Substantia nigra (tissue), 51 donors: ENCODE measurements at places on chromosomes 3 and 15.

- no peak for DNase-seq
Observed at GRCh38 chr3:173913974-173914421, 516.5 kb downstream of the NLGN1 start.

DNA sequence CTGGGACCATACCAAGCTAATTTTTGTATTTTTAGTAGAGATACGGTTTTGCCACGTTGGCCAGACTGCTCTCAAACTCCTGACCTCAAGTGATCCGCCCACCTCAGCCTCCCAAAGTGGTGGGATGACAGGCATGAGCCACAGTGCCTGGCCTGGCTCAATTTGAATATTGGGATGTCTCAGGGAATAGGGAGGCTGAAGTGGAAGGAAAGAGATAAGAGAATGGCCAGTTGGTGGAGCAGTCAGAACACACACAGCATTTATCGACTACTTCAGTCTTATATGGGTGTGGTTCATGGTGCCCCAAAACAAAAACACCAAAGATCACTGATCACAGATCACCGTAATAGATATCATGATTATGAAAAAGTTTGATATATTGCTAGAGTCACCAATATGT lies 144.4 kb downstream of the GMNC start:
- no peak for DNase-seq

- no peak for DNase-seq
Observed at GRCh38 chr3:149473357-149474249, 894 bp upstream of the TM4SF4 start.

GRCh38 chr3:60431599-60431958 lies 819.7 kb downstream of the FHIT start:
- DNase-seq = no peak

- DNase-seq = no peak
Observed at GRCh38 chr3:128907706-128908445, 28.5 kb downstream of the ACAD9 start.

DNA sequence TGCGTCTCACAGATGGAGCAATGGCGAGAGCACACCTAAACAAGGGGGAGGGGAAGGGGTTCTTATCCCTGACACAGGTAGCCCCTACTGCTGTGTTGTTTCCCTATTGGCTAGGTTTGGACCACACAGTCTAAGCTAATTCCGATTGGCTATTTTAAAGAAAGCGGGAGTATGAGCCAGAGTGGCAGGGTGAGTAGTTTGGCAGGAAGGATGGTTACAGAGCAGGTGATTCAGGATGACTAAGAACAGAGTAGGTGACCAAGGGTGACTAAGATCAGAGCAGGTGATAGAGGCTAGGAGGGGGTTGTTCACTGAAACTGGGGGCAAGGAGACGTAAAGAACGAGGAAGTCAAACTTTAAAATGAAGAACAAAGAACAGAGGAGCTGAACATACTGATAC lies 511.8 kb downstream of the EDEM1 start:
- DNase-seq = no peak

GRCh38 chr3:126553284-126554084 lies 5.2 kb downstream of the C3orf22 start:
- DNase-seq = no peak

- DNase-seq = no peak
Observed at GRCh38 chr3:148146947-148147826, 550.5 kb upstream of the AGTR1 start.

DNA sequence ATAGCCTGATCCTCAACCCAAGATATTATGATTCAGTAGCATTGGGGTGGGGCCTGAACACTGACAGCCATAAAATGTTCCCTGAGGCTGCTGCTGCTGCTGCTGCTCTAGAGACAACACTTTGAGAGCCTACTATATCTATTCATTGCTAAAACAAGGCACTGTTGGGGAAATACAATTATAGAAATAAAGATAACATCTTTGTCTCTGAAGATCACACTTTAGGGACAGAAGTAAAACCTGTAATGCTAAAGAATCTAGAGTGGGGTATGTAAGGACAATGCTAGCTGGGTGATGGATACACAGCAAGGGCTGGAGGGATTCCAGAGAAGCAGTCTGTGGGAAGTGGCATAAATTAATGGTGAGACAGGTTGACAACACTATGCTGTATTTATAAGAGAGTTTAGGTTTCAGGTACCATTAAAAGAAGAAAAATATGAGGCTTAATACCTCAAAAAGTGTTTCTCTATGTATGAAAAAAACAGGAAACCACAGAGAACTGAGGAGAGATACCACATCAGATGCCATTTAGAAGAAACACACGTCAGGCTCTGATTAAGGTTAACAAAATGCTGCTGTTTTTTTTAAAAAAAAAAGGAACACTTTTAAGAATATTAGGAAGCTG lies 115.9 kb downstream of the CBLB start:
- DNase-seq = no peak

GRCh38 chr3:177337541-177338331 lies 140.5 kb upstream of the TBL1XR1 start:
- DNase-seq = no peak

DNA sequence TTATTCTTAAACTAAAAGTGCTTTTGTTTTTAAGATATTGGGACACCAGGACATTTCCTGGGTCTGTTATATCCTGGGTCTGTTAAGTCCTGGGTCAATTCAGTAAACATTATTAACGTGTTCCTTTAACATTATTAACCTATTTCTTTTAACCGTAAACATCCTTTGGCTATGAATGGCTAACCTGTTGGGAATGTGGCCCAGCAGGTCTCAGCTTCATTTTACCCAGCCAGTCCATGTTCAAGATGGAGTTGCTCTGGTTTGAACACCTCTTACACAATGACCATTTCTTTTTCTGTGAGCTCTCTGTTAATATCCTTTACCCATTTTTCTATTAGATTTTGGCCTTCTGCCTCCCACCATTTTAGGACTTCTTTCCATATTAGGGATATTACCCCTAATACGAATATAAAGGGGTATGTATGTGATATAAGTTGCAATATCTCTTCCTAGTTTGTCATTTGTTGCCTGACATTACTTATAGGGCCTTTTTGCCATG lies 88.9 kb upstream of the NEDD4 start:
- DNase-seq = no peak

- DNase-seq = peak; percentile 84
Observed at GRCh38 chr3:79019137-79019923, 748.5 kb downstream of the ROBO1 start.

DNA sequence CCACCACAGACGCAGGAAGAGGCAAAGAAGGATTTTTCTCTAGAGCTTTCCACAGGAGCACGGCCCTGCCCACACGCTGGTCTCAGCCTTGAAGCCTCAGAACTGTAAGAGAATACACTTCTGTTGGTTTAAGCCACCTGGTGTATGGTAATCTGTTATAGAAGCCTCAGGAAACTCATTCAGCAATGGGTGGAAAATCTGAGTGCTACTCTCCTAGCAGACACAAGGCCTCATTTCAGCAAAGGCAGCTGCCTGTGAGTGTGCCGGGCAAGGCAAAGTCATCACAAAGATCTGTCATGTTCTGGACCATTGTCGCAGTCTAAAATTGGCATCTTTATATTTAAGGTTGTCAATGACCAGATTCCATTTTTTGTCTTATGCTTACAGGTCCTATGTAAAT lies 31.0 kb downstream of the ATP10A start:
- no peak for DNase-seq

- no peak for DNase-seq
Observed at GRCh38 chr3:63383040-63383439, 104.9 kb downstream of the SYNPR start.

GRCh38 chr3:138065949-138066348 lies 49.5 kb downstream of the DZIP1L start:
- no peak for DNase-seq

DNA sequence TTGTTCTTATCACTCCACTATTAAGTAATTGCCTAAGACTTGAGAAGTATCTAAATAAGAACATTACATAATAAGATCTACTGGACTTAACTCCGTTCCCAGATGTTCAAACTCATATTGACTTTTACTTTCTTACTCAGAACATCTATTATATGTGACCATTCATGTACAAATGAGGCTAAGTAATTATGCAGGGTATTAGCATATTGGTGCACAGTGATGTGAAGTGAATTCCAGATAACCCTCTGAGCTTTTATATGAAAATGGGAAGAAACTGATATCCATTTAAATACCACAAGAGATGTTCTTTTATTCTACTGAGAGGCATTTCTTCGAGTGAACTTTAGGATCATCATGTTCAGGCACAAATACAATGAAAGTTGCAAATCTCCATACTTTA lies 135.7 kb downstream of the ZPLD1 start:
- no peak for DNase-seq

GRCh38 chr3:137194301-137194700 lies 236.5 kb downstream of the IL20RB start:
- no peak for DNase-seq

- no peak for DNase-seq
Observed at GRCh38 chr3:64046592-64046991, 23.3 kb upstream of the PSMD6 start.

DNA sequence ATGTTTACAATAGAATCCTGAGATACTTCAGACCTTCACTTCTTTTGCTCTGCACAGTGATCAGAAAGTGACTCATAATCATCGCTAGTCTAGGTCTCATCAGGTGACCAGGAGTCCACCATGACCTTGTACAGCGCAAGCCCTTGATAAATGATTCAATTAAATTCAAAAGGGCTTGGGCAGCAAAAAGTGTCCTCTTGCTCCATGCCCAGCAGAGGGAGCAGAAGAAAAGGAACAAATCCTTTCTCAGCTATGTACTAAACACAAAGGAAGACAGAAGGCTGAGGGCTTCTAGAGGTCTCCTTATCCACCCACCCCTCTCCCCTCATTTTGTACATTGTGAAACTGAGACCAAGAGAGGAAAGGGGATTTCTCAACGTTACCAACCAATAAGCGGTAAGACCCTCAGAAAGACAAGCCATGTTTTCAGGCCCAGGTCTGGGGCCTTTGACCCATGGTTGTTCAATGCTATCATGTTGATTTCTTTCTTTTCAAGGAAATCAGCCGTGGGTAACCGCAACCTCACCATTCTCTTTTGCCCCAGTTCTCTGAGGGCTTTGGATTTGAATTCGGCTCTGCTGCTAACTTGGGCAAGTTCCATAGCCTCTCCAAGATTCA lies 74.8 kb downstream of the AQP9 start:
- no peak for DNase-seq

DNA sequence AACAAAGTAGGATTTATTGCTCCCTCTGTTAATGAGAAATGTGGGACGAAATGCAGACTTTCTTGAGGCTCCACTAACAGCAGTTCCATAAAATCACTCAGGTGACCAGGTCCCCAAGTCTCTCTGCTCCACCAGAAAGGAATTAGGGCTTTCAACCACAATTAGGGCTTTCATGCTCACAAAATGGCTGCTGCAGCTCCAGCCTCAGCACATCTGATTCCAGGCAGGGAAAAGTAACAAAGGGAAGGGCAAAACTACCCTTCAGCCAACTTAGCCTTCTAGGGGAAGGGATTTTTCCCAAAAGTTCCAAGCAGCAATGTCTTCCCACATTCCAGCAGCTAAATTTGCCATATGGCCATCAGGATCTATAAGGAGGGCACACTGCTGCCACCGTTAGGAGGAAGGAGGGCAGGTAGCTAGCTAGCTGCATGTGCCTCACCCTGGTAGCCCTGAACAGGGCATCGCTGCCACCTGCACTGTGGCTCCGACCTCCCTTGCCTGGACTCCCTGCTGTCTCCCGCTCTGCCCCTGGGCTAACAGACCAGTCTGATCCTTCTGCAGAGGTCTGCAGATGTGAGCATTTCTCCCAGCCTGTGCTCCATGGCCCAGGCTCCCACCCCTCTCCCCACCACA lies 12.8 kb downstream of the CFAP100 start:
- DNase-seq = no peak

GRCh38 chr3:98843266-98843959 lies 58.1 kb downstream of the DCBLD2 start:
- no peak for DNase-seq

GRCh38 chr15:32951736-32952464 lies 234.1 kb downstream of the GREM1 start:
- DNase-seq = no peak

DNA sequence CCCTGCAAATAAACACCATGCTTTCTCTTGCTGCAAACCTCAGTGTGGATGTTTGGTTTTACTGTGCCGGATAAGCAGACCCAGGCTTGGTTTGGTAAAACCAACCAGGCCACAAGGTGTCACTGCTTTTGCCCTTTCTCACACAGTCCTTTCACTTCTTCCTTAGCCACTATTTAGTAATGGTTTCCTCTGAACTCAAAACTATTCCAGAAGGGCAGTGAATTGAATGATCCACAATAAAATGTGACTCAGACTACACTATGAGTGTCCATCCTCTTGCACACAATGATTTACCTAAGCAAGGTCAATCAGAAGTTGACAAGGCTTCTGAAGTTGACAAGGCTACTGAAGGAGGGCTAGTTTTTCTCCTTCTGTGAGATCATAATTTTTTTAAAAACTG lies 552.4 kb upstream of the CCDC54 start:
- no peak for DNase-seq

DNA sequence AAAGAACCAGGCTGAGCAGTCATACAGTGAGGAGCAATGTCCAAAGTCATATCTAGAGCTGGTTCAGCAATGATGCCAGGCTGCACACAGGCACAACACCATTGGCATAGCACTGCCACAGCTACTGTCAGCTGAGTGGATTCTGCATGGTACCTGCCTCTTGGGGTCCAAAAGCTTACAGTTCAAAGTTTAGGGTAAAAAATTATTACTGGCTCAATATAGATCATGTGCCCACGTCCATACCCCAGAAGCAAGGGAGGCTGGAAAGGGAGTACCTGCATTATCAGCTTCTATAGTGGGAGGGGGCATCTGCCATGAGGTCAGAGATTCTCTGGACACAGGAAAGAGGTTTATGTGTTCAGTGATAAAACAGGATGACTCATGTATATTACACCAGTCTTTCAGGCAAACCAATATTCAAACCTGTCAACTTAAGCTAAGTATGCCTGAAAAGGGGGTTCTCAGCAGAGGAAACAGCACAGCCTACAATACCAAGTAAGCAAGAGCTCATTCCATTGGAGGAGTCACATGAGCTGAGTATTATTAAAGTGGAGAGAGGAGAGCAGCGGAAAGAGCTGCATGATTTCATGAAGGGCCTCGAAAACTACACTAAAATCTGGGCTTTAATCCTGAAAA lies 99.0 kb downstream of the ANO10 start:
- DNase-seq = no peak

GRCh38 chr3:112038863-112039262 lies 4.3 kb downstream of the TMPRSS7 start:
- no peak for DNase-seq

DNA sequence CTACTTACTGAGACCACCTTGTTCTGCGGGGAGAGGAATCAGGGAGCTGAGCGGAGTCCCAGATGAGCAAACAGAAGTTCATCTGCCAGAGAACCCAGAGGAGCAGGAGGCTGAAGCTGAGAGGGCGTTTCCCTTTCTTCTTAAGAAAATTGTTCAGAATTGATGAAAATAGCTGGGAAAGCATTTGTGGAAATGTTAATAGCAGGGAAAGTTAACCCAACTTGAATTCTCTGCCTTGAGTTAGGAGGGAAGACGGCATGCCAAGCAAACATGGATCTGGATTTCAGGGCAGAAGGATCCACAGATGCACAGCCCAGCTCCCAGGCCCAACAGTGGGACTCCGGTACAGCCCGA lies 23.2 kb downstream of the CRABP1 start:
- no peak for DNase-seq
